Fibroblast of skin of right quadriceps (primary cell): ENCODE measurements at places on chromosomes 16 and 17.

- DNase-seq: no peak
Observed at GRCh38 chr17:8830141-8830540, 31.0 kb upstream of the MFSD6L start.

DNA sequence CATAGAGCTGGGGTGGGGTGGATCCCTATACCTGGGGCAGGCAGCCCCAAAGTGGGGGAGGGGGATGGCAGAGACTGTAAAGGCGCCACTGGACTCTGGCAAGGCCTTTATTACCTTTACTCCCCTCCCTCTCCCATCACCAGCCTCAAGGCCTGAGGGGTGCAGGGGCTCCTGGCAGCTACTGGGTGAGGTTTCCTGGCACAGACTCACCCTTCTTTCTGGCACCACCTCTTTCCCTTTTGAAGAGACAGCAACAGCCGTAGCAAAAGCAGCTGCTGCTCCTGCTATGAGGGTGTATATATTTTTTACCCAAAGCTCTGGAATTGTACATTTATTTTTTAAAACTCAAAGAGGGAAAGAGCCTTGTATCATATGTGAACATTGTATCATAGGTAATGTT, 17.6 kb downstream of the RAPGEFL1 start:
- no peak for DNase-seq

- peak; percentile 28 for DNase-seq
Observed at GRCh38 chr17:60333628-60334031, 58.3 kb downstream of the USP32 start.

- no peak for DNase-seq
Observed at GRCh38 chr17:31541559-31541958, 150.1 kb downstream of the RAB11FIP4 start.

GRCh38 chr17:72381597-72382397, 261.0 kb downstream of the SOX9 start:
- DNase-seq: no peak

GRCh38 chr16:66070140-66070917, 296.2 kb upstream of the CDH5 start:
- DNase-seq: peak; percentile 68
